ENCODE measurements at places on chromosomes 1 and 21.

DNA sequence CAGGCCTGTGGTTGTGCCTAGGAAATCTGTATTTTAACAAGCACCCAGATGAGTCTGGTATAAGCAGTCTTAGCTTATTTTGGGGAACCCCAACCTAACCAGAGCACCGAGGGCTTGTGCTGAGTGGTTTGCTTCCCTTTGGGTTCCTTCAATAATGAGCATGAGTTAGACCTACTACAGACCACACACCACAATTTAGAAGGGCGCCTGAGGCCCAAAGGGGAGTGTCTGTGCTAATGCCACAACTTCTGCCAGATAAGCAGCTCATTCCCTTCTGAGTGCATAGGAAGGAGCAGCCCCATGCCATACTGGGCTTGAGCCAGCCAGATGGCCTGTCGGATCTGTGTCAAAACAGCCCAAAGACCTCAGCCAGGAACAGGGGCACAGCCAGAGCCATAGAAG is 15.4 kb upstream of the LSS start:
- ATAC-seq = no peak

- no peak for ATAC-seq
These were observed 1.3 kb upstream of the CCSAP start for GRCh38 chr1:229344139-229344538.

DNA sequence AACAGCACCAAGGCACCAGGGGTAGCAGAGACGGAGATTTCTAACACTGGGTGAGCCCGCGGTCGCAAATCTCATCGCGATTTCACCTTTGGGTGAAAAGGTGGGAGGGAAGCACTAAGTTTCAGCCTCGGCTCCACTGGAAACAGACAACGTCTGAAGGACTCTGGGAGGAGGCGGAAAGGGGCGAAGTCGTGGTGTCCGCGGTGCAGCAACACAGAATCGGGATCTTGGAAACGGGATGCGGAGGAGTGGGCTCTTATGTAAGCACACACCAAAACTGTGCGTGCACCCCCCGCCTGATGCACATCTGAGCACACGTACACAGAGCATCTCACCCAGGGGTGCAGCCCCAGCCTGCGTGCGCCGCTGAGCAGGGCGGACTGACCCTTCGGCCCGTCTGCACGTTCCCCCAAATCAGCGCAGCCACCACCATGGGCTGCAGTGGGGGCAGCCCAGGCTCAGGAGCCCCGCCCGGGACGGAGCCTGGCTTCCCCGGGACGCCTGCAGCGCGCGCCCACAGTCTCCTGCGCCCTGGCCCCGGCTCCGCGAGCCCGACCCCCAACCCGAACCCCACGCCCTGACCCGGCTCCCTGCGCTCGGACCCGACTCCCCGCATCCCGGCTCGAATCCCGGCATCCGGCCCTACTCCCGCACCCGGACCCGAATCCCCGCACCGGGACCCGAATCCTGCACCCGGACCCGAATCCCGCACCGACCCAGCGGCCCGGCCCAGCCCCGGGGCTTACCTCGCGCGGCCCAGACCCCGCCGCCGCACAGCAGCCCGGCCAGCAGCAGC is 670 bp downstream of the CLSTN1 start:
- peak; percentile 19 for ATAC-seq

GRCh38 chr21:45080639-45081414 is 6.4 kb downstream of the ADARB1 start:
- no peak for ATAC-seq

DNA sequence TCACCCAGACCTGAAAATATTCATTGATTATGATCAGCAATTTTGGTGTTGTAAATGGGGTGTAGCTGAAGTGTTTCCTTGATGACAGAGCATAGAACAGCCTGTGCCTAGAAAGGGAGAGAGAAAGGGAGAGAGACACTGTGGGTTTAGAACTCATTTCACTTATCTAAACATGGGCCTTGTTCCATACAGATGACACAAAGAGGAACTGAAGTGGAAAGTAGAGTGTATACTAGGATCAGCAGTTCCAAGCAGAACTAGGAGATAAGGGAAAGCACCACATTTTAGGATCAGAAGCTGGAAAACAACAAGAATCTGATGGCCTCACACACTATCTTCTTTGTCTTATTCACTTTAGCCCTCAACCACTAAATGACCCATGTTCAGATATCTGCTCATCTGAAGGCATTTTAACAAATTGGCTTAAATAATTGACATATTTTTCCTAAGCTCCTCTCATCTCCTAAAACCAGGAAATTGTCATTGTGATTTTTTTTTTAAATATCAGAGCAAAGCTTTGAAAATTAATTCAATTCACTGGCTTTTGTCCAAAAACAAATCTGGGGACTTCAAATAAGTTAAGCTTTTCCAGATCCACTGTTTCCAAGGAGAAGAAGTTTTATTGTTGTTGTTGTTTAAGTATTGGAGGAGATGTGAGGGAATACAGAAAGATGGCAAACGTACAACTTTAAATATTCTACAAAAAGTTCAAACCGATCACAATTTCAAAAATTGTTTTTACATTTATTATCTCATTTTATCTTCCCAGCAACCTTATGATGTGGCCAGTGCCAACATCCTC is 103.8 kb downstream of the LYPLAL1 start:
- ATAC-seq = no peak

DNA sequence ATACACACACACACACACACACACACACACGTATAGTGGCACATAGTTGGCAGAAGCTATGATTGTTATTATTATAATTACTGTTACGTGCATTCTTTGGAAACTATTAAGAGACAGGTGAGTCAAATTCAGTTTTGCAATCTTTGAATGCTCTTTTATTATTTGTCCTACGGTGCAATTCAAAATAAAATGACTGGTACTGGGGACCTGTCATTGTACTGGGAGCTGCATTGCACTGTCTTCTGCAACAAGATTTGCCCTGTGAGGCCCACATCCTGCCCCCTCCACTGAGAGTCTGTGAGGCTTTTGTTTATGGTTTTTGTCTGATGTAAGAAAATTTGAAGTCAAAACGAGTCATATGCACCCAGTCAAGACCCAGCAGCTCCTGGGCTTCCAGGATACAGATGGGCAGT is 1.9 kb downstream of the LY9 start:
- ATAC-seq = peak; percentile 66

- ATAC-seq = no peak
These were observed 50.2 kb downstream of the PKNOX1 start for GRCh38 chr21:43024439-43025136.

GRCh38 chr1:247295274-247295684 is 36.4 kb downstream of the ZNF496 start:
- no peak for ATAC-seq

- no peak for ATAC-seq
These were observed 29.4 kb upstream of the VASH2 start for GRCh38 chr1:212920896-212921295.

GRCh38 chr1:9078015-9078751 is 8.7 kb upstream of the SLC2A5 start:
- ATAC-seq = no peak

DNA sequence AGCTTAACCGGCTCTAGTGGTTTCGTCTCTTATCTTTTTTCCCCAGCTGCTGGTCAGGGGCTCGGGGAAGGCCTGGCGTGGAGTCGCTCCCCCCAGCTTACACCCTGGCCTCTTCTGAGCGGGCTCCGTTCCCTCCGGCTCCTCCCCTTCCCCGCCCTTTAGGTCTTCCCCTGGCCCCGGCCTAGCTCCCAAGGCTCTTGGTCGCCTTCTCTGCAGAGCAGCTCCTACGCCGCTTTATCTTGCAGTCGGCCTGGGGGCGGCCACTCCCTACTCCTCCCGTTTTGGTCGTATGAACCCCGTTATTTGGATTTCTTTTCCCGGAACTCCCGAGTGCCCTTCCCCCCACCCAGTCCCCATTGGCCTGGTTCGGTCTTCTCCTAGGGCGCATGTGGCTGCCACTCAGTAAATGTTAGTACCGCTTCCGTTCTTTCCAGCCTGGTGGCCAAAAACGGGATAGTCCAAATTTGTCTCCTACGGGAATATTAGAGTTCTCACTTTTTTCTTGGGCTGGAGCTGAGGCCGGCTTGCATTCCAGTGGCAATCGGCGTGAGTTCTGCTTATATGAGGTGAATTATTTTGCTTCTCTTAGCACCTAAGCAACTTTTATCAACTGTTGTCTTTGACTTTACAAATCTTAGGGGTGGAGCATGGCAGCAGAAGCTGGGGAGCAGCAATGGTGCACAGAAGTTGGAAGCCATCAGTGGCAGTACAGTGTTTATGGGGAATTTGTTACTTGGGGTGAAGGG is 467 bp downstream of the THRAP3 start:
- peak; percentile 66 for ATAC-seq

DNA sequence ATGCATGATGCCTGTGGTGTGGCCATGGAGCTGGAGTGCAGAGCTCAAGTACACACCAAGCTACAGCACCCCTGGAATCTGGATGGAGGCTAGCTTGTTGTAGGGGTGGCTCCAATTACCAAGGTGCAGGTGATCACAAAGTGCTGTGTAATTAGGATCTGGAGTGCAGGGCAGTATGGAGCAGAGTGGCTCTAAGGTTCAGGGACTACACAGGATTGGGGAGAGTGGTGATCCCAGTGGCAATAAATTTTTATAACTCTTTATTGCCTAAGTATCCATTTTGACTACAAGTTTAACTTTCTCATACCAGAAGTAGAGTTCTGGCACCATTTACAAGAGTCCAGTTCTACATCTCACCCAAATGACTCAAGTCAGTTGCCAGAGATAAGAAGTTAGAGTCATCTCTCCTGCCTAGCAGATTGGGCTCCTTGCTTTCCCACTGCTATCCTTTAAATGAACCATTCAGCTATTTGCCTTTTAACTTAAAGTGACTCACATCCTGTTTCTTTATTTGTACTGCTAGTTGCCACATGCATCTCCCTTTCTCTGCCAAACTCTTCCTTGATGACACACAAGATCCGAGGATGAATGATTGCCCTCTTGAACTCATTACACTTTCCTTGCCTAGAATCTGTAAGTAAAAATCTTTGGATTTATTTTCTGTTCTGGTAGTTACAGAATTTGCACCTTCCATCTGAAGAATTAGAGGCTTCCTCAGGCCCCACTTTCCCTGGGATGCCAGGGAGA is 427.2 kb downstream of the KCNT2 start:
- no peak for ATAC-seq

- ATAC-seq = no peak
These were observed 15.5 kb upstream of the SARS1 start for GRCh38 chr1:109198043-109198695.

GRCh38 chr1:37741130-37741529 is 23.8 kb downstream of the EPHA10 start:
- ATAC-seq = no peak

DNA sequence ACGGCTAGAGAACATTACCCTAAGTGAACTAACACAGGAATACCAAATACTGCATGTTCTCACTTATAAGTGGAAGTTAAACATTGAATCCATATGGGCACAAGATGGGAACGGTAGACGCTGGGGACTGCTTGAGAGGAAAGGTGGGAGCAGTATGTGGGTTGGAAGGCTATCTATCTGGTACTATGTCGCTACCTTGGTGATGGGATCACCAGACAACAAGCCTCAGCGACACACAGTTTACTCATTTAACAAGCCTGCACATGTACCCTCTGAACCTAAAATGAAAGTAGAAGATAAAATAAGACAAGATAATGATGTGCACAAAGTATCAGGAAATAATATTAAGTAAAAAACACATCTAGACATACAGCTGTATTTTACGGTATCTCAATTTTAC is 819 bp downstream of the PYHIN1 start:
- ATAC-seq = peak; percentile 74

GRCh38 chr1:114130213-114130612 is 23.5 kb downstream of the SYT6 start:
- no peak for ATAC-seq

- ATAC-seq = no peak
These were observed 27.7 kb downstream of the KNCN start for GRCh38 chr1:46523496-46524353.

DNA sequence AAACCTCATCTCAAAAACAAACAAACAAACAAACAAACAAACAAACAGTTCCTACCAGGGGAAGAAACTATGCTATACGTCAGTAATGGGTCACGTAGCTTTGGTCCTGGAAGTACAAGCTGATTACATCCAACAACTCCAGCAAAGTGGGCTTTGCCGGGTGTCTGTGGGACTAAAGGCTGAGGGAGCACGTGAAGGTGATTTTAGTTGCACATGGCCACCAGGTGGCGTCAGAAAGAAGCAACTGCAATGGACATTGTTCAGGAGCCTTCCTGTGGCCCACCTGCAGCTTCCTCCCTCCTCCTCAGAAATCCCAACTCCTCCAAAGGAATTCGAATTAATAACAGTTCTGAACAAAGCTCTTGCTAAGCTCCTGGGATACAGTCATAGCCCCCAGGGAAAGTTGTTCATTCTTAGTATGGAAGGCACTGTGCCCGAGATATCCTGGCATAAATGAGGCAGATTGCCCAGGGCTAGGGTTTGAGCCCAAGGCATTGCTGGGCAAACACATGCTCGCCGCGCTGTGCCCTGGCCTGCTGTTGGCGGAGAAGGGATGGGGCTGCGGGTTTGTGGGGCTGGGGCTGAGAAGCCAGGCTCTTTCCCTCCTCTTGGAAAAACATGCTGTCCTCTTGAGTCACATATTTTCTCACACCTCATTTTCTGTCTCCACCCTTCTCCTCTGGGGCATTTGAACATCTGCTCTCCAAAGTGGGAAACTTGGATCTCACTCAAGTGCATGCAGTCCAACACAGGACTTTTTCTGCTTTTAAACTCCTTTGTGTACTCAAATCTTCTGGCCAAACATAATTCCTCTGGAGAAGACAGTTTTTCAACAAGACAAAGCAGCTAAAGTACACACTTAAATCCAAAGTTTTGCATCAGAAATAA is 28.6 kb downstream of the AKNAD1 start:
- ATAC-seq = no peak

DNA sequence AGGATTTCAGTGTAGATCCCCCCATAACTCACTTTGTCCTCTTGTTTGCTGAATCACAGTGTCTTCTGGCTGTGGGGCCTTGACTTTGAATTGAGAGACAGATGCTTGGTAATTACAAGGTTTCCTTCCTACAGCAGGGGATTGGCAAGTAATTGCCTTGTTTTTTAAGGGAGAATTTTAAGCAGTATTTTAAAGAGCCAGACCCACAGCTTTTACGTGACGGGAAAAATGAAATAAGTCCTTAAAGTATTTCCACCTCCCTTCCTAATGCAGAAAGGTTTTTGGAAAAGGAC is 41.0 kb downstream of the PGBD5 start:
- ATAC-seq = no peak

GRCh38 chr1:29406814-29407213 is 170.5 kb downstream of the PTPRU start:
- ATAC-seq = no peak

DNA sequence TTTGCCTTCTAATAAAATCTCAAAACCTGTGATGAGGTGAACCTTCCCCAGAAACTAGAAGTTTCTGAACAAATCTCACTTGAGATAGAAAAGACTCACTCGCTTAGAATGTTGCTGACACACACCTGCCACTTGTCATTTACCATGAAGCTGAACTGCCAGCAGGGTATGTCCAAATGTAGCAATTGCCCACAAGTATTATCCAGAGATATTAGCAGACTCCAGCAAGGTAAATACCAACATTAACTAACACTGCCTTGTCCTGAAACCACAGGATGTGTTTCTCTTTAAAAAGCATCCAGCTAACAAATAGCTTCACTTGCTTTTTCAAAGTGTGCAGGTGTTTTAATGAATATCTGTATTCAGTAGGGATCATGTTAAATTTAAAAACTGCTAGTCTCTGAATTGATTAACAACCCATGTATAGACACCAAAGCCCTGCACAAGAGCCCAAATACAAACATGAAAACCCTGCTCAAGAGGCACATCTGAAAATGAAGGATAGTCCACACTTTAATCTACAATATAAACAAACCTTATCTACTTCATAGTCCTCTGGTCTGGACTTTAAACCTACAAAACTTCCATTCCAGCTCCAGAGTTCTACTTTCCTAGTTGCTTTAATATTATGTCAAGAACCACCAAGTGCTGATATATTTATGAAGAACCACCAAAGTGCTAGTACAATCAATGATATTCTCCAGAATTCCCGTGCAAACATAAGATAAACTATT is 19.3 kb downstream of the KRTAP8-1 start:
- ATAC-seq = no peak
